ENCODE measurements at places on chromosomes 6 and 20. TPM values are rescaled to one million over a fixed set of nuclear protein-coding genes. Genes with fewer than 3 reads are reported as not detected.

The COX4I2 gene
- total RNA-seq = not detected

The HELZ2 gene
- total RNA-seq = 124 TPM

The STX16 gene
- 190 TPM for total RNA-seq

GRCh38 chr6:27972750-27973149, 15.7 kb downstream of the OR2B6 start:
- no peak for DNase-seq

DNA sequence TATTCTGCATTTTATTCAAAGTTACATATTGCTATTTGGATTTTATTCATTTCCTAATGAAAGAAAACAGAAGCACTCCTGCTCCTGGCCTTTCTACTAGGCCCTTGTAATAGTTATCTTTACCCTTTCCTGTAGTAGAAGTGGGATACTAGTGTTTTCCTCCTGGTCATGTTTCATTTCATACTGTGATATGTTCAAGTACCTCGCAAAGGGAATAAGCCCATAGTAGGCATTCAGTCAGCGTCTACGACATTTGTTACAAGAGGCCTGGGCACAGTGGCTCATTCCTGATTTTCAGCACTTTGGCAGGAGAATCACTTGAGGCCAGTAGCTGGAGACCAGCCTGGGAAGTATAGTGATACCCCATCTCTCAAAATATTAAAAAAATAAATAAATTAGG, 154.1 kb downstream of the ARID1B start:
- no peak for DNase-seq

- no peak for DNase-seq
These were observed 242.3 kb downstream of the TBX18 start for GRCh38 chr6:84522135-84522549.

DNA sequence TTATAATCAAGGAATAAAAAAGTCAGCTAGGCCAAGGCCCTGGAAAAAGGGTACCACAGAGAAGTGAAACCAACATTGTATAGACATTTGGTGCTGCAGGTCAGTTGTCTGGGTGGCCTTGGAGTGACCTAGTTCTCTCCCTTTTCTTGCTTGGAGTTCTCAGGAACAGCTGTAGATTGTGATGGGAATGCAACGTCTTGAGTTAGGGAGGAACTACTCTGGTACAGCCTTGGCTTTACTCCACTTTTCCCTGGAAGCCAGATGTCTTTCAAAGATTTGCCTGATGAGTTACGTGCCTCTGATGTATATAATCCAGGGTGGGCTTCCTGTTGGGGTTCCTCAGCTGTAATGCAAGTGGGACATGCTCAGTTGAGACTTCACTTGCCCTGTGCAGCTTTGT, 694.7 kb downstream of the HTR1B start:
- DNase-seq = no peak

- DNase-seq = no peak
These were observed 28.7 kb upstream of the CLDN20 start for GRCh38 chr6:155235087-155235486.

DNA sequence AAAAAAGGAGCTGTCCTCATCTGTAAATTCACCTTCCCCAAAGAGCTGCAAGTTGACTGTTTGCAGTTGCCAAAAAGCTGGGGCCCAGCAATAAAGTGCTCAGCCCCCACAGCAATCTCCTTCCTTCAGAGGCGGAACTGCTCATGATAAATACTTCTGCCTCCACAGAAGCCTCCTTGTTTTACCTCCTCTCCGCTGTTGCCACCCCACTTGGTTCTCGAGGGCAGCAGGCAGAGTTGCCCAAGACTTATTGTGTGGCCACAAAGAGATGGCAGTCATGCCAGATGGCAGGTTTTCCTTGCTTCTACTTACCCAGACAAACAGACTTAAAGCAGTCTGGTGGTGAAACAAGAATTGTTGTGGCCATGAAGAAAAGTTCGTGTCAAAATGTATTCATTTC, 66.3 kb downstream of the SLX4IP start:
- peak; percentile 55 for DNase-seq

DNA sequence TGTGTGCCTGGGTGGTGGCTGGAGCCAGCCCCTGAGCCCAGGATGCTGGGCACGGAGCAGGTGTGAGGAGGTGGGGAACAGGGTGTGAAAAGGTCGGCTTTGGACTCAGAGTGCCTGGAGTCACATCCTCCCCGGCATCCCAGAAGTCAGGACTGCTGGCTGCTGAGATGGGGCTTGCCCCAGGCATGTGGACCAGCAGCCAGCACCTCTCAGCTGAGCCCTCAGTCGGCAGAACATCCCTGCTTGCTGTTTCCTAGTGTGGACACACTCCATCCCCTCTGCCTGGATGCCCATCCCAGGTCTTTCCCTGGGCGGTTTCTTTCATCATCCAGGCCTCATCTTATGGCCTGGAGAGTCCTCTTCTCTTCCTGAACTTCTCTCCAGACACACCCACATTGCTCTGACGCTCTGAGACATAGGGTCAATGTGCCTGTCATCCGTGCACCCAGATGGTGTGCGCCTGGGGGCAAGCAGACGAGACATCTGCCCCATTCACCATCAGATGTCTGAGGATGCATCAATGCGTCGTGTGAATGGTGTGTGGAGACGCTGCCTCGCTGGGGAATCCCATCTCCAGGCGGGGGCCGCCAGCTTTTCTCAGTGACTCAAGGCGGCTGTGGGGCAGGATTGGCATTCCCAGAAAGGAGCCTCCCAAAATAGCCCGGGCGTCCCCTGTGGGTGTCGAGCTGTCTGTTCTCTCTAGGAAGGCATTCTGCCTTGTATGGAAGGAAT, 104.2 kb downstream of the SYCP2 start:
- DNase-seq = no peak

DNA sequence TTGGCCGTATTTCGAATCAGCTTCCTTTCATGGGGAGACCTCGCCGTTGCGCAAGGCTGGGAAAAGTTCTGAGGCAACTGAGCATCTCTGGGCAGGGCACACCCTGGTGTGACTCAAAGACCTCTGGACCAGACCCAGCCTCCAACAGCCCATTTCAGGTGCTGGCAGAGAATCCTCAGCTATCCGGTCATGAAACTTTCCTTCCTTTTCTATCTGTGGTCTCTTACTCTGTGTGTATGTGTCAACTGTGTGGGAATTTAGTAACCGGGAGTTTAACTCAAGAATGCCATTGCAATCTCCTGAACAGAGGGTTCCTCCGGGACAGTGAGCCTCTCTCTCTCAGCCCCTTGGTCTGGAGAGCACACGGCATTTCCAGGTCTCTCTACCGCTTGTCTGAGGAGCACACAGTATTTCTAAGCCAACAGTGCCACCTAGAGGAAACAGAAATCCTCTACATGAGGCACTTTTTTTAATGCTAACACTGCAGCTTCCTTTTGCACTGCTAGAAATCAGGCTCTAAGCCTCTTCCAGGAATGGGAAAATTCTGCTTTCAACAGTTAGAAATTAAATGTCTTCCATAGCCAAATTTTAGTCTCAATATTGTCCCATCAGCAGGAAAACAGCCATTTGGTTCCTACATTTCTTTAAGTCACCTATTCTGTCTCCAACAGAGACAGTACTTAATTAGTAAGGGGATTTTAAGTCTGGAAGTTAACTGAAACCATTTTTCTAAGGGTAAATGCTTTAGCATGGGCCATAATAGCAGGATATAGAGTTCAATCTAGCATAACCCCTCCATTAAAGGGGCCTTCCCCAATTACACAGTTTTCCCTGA, 32.7 kb downstream of the PLN start:
- peak; percentile 53 for DNase-seq

Measured in CD4-positive, CD25-positive, alpha-beta regulatory T cell (primary cell).